Spinal cord (tissue), 10 donors: ENCODE measurements at places on chromosomes 3 and 15.

DNA sequence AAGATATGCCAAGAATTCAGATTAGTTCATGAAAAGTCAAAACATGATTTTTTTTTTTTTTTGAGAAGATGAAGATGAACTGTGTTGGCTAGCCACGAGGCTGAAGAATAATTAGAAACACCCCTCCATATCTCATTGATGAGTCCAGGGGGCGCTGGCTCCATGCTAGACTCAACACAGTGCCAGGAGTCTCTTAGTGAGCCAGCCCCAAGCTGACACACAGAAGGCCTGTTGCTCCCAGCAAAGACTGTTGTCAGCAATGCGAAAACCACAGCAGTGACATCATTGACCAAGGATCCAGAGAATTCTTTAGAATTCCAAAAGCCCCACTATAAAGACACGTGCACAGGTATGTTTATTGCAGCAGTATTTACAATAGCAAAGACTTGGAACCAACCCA, 185.2 kb downstream of the ANXA2 start:
- no peak for DNase-seq

DNA sequence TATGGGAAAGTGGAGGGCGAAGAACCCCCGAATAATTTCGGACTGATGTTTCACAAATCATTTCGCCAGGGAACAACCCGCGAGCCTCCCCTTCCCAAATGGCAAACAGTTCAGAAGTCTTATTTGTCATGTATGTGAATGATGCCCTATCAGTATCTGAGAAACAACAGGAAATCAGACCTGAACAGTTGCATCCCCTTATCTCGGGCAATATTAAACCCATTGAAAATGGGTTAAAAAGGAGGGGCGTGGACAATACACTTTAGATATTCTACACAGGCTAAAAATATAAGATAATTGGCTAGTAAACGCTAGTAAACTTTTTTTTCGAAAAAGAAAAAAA, 1003.3 kb upstream of the NR2F2 start:
- DNase-seq, result no peak

DNA sequence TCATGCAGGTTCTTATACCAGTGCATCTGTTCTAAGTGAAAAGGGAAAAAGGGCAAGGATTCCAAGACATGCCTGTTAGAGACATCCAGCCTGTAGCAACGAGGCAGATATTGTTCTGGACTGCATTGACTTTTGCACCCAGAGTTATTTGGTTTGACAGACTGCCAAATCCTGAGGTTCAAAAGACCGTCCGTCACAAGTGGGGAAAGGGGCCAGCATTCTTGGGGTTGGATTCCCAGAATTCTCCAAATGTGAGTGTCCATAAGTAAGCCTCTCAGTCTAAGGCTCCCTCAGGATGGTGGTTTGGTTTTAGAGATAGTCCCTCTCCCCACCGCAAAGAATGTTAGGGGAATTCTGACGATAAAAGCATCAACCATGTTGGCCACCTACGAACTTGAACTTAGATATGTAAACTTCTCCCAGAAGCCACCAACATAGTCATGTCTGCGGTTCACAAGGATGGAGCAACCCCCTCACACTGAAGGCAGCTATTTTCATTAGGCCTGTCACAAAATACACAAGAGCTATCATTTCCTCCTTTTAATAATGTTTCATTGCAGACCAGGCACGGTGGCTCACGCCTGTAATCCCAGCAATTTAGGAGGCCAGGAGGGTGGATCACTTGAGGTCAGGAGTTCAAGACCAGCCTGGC, 13.6 kb upstream of the LACTB start:
- DNase-seq, result no peak

- DNase-seq, result no peak
Observed at GRCh38 chr3:38990621-38991020, 61.1 kb downstream of the SCN11A start.

DNA sequence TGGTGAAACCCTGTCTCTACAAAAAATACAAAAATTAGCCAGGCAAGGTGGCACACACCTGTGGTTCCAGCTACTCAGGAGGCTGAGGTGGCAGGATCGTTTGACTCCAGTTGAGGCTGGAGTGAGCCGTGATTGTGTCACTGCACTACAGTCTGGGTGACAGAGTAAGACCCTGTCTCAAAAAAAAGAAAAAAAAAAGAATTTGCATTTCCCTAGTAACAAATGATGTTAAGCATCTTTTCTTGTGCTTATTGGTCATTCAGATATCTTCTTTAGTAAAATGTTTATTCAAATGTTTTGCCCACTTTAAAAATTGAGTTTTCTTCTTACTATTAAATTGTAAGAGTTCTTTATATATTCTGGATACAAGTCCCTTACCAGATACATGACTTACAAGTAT, 48.7 kb downstream of the NFKBIZ start:
- no peak for DNase-seq

DNA sequence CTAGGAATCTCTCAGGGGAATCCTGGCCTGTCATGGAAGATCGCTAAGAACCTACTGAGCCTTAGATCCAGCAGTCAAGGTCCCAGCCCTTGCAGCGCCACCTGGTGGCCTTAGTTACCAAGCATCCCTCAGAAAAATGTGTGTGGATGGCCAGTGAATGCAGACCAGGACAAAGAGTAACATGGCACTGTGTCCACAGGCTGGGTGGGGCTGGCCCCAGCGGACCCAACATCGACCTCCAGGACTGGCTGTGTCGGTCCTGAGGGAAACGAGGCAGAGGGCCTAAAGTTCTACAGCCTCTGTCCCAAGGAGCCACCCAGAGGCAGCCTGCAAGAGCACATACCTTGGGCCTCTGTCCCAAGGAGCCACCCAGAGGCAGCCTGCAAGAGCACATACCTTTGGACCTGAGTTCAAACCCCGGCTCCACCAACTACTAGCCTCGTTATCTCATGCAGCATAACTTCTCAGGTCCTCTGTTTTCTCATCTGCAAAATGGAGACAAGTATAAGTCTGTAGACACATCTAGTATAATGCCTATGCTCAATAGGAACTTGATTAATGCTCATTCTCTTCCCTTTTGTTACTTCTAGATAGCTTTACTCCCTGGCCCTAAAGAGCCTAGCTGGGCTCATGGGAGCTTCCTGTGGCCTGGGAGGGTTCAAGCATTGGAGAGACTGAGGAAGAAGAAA, 57.5 kb upstream of the HERC1 start:
- DNase-seq, result peak; percentile 79
